ENCODE measurements at places on chromosomes 2 and 18. TPM values are rescaled to one million over a fixed set of nuclear protein-coding genes. Genes with fewer than 3 reads are reported as not detected.

NPPC gene
- not detected for total RNA-seq

FZD7 gene
- 3.2 TPM for total RNA-seq

TMEM17 gene
- total RNA-seq, result 1.4 TPM

RHBDD1 gene
- total RNA-seq, result 7.0 TPM

HS1BP3 gene
- 23.8 TPM for total RNA-seq

UCN gene
- total RNA-seq, result 4.5 TPM

GPR45 gene
- total RNA-seq, result not detected

SNRNP200 gene
- 51.4 TPM for total RNA-seq

SP140 gene
- total RNA-seq, result not detected

EVX2 gene
- not detected for total RNA-seq

ITGB6 gene
- total RNA-seq, result not detected

CD8A gene
- total RNA-seq, result not detected

HTR2B gene
- 1.1 TPM for total RNA-seq

DBI gene
- total RNA-seq, result 186 TPM

CHRNG gene
- not detected for total RNA-seq

CXCR1 gene
- not detected for total RNA-seq

FOXD4L1 gene
- not detected for total RNA-seq

IL1RL1 gene
- total RNA-seq, result 25.8 TPM

UGT1A5 gene
- total RNA-seq, result not detected

ALPI gene
- not detected for total RNA-seq

SKOR2 gene
- not detected for total RNA-seq

NFATC1 gene
- 11.7 TPM for total RNA-seq

AKAIN1 gene
- not detected for total RNA-seq

LAMA1 gene
- 26.7 TPM for total RNA-seq

ACKR3 gene
- 13.3 TPM for total RNA-seq

HS6ST1 gene
- total RNA-seq, result 53.1 TPM

PIKFYVE gene
- 22.4 TPM for total RNA-seq

SEPTIN10 gene
- 72.3 TPM for total RNA-seq

PROKR1 gene
- total RNA-seq, result not detected

NAT8 gene
- total RNA-seq, result not detected

HOXD1 gene
- total RNA-seq, result not detected

KCNJ13 gene
- total RNA-seq, result not detected

ARL6IP6 gene
- 16.0 TPM for total RNA-seq

GPR17 gene
- not detected for total RNA-seq

C2orf80 gene
- total RNA-seq, result not detected

CPO gene
- not detected for total RNA-seq

MAPK4 gene
- 0.16 TPM for total RNA-seq

GKN2 gene
- not detected for total RNA-seq

SRSF7 gene
- total RNA-seq, result 68.7 TPM

MERTK gene
- total RNA-seq, result 1.1 TPM

CAVIN2 gene
- total RNA-seq, result 84.5 TPM

IL1RN gene
- not detected for total RNA-seq

CCBE1 gene
- total RNA-seq, result 30.1 TPM

ZNF142 gene
- total RNA-seq, result 7.9 TPM

TMEM198 gene
- 5.4 TPM for total RNA-seq

MC4R gene
- total RNA-seq, result not detected

CFC1 gene
- not detected for total RNA-seq

ASXL3 gene
- total RNA-seq, result not detected

SPC25 gene
- total RNA-seq, result 2.1 TPM

TYMS gene
- total RNA-seq, result 13.7 TPM

PAIP2B gene
- total RNA-seq, result 0.18 TPM

HRH4 gene
- total RNA-seq, result not detected

CAMKMT gene
- total RNA-seq, result 13.5 TPM

SLC14A1 gene
- 0.49 TPM for total RNA-seq

CD207 gene
- not detected for total RNA-seq

SLC11A1 gene
- total RNA-seq, result under 0.01 TPM

LONRF2 gene
- not detected for total RNA-seq

ANTXR1 gene
- total RNA-seq, result 132 TPM

CACNB4 gene
- 0.54 TPM for total RNA-seq

Data from cardiac atrium fibroblast (primary cell).